ENCODE measurements at places on chromosomes 2 and 18.

- no peak for DNase-seq
These were observed 38.3 kb upstream of the PTPN4 start for GRCh38 chr2:119721462-119721861.

GRCh38 chr2:222796413-222797103 is 64.3 kb upstream of the ACSL3 start:
- no peak for DNase-seq

- DNase-seq, result no peak
These were observed 79.4 kb downstream of the SLC4A3 start for GRCh38 chr2:219706823-219707281.

- no peak for DNase-seq
These were observed 97.3 kb upstream of the SNTG2 start for GRCh38 chr2:853203-853870.

- DNase-seq, result no peak
These were observed 677.7 kb upstream of the NXPH2 start for GRCh38 chr2:139457873-139458272.

DNA sequence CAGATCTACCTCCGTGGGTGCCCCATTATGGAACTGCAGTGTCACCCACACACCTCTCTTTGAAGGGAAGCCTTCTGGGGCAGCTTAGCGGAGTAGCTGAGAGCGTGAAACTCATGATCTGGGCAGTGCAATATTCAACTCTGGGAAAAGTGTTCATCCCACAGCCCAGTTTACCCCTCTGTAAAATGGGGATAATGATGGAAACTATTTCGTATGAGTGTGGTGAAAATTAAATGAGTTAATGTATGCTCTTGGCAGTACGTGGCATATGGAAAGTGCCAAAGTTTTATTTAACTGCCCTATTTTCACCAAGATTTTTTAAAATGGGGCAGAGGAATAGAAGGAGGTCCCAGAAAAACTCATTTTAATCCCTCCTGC is 11.5 kb downstream of the EVX2 start:
- DNase-seq, result no peak

GRCh38 chr18:60060026-60060425 is 160.2 kb downstream of the PMAIP1 start:
- DNase-seq, result peak; percentile 17

- no peak for DNase-seq
These were observed 787 bp downstream of the ERBB4 start for GRCh38 chr2:212537726-212538304.

DNA sequence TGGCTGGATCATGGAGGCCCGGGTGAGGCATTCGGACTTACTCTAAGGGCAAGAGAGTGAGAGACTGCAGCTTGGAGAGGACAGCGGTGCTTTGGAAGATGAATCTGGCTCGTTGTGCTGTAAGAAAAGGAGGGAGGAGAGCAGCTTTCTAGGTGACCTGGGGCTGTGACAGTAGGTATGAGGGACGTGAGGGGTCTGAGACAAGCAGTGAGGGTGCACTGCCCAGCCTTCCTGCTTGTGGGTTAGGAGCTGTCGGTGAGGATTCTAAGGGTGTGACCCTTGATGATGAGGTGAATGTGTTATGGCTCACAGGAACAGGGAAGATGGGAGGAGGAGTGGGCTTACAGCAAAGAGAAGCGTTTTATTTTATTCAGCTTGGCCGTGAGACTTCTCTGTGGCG is 27.1 kb upstream of the RHOB start:
- no peak for DNase-seq

DNA sequence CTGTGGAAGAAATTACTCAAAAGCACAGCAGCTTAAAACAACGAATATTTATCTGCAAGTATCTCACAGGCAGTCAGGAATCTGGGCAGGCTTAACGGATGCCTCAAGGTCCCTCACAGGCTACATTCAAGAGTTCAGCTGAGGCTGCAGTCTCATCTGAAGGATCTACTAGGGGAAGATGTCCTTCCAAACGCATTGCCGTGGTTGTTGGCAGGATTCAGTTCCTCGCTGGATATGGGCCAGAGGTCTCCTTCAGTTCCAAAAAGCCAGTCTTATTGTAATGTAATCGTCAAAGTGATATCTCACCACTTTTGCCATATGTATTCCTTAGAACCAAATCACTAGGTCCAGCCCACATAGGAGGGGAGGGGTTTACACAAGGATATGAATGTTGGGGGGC is 98.2 kb upstream of the EPAS1 start:
- no peak for DNase-seq
